ENCODE measurements at places on chromosomes 5 and 9. TPM values are rescaled to one million over a fixed set of nuclear protein-coding genes. Genes with fewer than 3 reads are reported as not detected.

DNA sequence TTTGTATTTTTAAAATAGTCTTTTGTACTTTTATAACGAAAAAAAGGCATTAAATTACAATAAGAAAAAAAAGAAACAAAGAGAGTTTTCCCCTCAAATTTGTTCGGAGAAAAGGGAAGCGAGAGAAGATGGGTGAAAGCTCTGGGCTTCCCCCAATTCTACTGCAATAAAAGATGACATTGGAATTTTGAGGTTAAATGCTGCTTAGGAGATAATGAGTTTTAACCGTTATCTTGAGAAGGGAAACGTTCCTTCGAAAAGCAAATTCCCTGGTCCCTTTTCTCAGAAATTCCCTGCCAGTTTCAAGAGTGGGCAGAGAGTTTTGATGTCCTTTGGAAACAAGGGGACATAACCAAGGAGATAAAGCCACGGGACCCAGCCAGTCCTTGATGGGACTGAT, 18.4 kb upstream of the ERGIC1 start:
- no peak for DNase-seq

- no peak for DNase-seq
Measured at GRCh38 chr5:126938466-126938865, 91.9 kb downstream of the MARCHF3 start.

The CEP72 gene
- total RNA-seq = 6.6 TPM

The PTGES gene
- total RNA-seq = 26.1 TPM

- no peak for DNase-seq
Measured at GRCh38 chr9:75892216-75892911, 1.9 kb downstream of the PCSK5 start.

DNA sequence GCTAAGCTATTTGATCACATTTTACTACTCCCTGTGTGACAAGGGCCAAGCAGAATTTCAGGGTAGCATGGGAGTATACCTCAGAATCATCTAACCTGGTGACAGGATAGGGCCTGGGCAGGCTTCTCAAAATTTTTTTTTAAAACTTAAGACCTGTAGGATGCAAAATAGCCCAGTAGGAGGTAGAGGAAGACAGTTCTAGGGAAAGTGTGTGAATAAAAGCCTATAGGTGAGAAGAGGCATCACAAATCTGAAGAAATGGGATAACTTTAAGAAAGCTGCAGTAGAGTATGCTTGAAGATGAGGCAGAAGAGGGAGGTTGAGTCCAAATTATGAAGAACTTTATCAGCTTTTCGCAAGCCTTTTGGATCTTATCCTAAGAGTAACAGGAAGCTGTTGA, 32.3 kb downstream of the CNTRL start:
- DNase-seq = no peak

- no peak for DNase-seq
Measured at GRCh38 chr9:82670726-82671125, 392.2 kb downstream of the RASEF start.

GRCh38 chr9:138022121-138022741, 144.6 kb downstream of the CACNA1B start:
- no peak for DNase-seq

The GPR150 gene
- 3.1 TPM for total RNA-seq

DNA sequence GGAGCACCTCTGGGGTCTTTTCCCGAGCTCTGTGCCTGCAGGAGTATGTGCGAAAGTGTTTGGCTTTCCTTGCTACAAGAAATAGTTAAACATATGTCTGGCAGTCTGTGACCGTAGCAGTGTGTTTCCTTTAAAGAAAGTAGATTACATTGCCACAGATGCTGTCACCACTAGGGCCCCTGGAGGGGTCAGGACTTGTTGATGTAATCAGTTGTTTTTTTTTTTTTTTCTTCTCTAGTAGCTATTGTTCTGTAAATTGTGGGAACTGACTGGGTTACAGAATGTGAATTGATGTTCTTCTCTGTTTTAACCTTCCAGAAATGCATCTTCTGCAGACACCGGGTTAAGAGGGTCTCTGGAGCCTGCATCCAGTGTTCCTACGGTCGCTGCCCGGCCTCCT, 345.6 kb downstream of the KDM4C start:
- DNase-seq = no peak

DNA sequence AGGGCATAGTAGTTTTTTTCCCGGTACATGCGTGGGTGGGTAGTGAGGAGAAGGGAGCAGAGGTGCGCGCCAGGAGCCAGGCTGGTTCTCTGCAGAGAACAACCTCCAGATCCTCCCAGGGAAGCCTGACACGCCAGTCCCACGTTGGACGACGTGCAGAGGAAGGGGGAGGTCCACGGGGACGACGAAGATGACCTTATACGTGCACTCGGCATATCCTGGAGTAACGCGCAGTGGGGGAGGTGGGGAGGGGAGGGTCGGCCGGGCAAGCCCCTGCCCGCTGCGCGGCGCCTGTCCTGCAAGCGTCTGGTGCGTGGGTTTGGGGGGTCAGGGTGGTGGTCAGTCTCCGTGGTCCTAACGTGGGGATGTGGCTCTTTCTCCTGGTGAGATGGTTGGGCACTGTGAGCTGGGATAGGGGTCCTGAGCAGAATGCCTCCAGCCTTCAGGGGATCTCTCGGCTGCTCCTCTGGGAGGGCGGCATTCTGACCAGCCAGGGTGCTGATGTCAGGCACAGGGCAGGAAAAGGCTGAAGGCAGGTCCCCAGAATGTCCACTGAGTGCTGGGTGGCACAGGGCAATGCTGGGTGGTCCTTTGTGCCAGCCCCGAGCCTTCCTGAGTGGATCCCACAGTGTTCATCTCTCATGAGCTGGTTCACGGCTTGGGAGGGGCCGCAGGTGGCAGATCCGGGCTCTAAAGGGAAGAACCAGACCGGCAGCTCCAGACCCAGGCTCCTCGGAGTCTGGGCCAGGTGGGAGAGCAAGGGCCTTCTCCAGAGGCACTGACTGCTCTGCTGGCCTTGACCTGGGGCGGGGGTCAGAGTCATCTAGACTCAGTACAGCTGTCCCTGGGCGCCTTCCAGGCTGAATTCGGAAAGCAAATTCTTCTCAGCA, 10.5 kb upstream of the SCGB3A1 start:
- no peak for DNase-seq

GRCh38 chr9:106127776-106128175, 433.4 kb downstream of the TMEM38B start:
- DNase-seq = no peak

The KIAA0825 gene
- 9.2 TPM for total RNA-seq

DNA sequence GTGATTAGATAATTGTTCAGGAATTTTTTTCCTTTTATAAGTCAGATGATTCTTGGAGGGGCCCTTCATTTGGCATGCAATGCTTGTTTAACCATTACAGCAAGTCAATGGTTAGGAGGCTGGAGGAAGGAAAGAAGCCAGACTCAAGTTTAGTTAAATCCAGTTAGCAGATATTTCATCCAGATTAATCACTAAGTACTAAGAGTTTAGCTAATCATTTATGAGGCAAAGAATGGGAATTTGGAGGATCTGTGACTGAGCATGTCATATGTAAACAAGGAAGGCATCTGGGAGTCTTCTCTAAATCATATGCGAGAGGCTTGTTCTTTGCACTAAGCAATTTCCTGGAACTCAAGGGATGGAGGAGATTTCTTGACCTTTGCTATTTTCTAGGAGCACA, 145.3 kb upstream of the SGCD start:
- DNase-seq = no peak

All from tibial nerve (tissue), 4 donors.